Occipital lobe (tissue), 3 donors: ENCODE measurements at places on chromosomes 2 and 18. TPM values are rescaled to one million over a fixed set of nuclear protein-coding genes. Genes with fewer than 3 reads are reported as not detected.

CRACDL gene
- 2.3 TPM for total RNA-seq

CAVIN2 gene
- total RNA-seq, result 6.6 TPM

GRCh38 chr2:172096626-172097547, 5.8 kb downstream of the DLX2 start:
- DNase-seq, result no peak

- no peak for DNase-seq
Measured at GRCh38 chr2:9286554-9287399, 80.2 kb downstream of the ASAP2 start.

DNA sequence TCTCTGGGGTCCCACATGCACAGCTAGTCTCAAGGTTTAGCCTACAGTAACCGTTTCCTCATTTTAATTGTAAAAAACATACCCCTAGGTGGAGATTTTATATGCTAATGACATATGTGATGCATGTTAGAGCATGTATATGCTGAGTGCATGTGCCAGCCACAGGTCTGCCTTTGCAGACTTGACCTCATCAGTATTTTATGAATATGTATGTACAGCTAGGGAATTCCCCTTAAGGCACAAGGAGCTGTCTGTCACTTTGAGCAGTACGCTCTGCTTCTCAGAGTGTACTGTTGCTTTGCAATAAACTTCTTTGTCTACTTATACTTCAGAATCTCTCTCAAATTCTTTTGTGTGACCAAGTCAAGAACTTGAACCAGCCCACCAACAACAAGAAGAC, 131.2 kb upstream of the ERBB4 start:
- DNase-seq, result no peak
